ENCODE measurements at places on chromosomes 7 and 10. TPM values are rescaled to one million over a fixed set of nuclear protein-coding genes. Genes with fewer than 3 reads are reported as not detected.

DNA sequence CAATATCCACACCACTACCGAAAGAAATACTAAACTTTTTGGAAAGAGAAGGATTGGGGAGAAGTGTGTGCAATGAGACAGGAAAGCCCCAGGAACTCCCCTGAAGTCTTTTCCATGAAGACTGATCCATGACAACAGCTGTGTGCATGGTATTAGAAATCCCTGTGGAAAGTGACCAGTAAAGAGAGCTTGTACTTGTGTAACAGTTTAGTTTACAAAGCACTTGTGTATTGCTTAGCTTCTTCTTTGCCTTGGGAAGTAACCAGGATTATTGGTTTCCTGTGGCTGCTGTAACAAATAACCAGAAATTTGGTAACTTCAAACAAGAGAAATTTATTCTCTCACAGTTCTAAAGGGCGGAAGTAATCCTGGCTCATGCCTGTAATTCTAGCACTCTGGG is 18.8 kb downstream of the TFAM start:
- H3K27me3 ChIP-seq: no peaks in the 10 kb centered on the region
- H3K27ac ChIP-seq: no peak overlapping the region
- H3K36me3 ChIP-seq: no peaks in the 10 kb centered on the region
- no peak overlapping the region for H3K4me3 ChIP-seq
- H3K4me1 ChIP-seq: no peaks in the 10 kb centered on the region

GRCh38 chr7:154474903-154475520 is 422.8 kb downstream of the DPP6 start:
- no peaks in the 10 kb centered on the region for H3K27me3 ChIP-seq
- no peaks in the 10 kb centered on the region for H3K36me3 ChIP-seq
- DNase-seq: no peak
- H3K27ac ChIP-seq: no peak overlapping the region

- no peaks in the 10 kb centered on the region for H3K27me3 ChIP-seq
- H3K27ac ChIP-seq: no peak overlapping the region
- no peaks in the 10 kb centered on the region for H3K36me3 ChIP-seq
These were observed 23.0 kb downstream of the SMKR1 start for GRCh38 chr7:129525225-129525862.

GRCh38 chr10:122127943-122128342 is 139.0 kb downstream of the TACC2 start:
- no peaks in the 10 kb centered on the region for H3K27me3 ChIP-seq
- DNase-seq: no peak
- no peak overlapping the region for H3K4me3 ChIP-seq
- H3K4me1 ChIP-seq: peaks cover 38% of the 10 kb centered on the region

DNA sequence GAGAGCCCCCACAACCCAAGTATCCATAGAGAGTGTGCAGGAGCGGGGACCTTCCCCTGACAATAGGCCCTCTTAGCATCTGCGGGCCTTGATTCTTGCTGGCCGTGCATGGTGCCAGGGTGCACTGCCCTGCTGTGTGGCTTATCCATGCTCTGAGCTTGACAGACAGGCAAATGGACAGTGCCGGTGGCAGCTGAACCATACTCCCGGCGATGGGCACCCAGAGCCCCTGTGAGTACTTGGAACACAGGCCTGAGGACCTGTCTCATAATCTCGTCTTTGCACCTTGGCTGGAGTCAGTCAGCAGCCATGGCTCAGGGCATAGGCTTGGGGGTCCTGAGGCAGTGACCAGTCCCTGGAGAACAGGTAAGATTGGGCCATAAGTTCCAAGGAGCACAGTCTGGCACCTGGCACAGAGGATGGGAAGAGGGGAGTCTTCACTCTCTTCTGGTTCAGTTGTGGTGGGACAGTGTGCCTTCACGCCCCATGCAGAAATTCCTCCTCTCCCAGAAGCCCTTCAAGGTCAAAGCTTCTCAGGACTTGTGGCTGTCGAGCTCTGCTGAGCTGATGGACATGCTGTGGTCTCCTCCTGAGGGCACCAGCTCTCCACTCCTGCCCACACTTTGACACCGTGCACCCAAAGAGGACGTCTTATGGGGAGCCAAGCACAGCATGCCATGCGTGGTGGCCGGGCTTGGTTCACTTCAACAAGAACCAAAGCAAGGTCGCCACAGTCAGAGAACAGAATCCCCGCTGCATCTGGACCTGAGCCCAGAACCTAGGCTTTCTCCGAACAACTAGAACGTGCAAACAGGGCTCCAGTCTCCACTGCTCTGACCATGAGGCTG is 59.4 kb upstream of the CAMK2B start:
- no peaks in the 10 kb centered on the region for H3K4me1 ChIP-seq
- H3K27me3 ChIP-seq: no peaks in the 10 kb centered on the region

DNA sequence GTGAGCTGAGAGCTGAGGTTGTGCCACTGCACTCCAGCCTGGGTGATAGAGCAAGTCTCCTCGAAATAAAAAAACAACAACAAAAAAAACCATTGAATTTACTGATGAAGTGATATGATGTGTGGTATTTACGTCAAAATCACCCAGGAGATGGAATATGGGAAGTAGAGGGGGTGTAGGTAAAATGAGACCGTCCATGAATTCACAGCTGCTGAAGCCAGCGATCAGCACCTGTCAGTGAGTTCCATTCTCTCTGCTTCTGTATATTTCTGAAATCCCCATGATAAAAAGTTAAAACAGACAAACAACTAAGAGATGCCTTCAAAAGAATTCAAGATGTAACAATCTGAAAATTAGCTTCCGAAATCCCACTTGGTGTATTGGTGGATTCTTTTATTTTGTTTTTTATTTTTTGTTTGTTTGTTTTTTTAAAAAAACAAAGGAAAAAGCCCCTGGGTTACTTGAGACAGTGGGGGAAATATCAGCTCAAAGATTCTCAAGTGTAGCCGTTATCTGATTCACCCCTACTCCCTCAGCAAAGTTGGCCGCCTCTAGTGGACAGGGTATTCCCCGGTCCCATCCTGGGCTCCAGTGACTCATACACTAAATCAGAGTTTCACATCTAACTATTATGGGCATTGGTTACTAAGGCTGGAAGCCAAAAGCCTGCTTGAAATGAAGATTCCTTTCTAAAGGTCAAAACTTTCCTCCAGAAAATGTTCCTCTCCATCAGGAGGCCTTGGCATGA is 76.4 kb downstream of the MAP3K8 start:
- no peak overlapping the region for H3K27ac ChIP-seq
- H3K4me3 ChIP-seq: no peak overlapping the region
- H3K4me1 ChIP-seq: no peaks in the 10 kb centered on the region
- no peaks in the 10 kb centered on the region for H3K27me3 ChIP-seq
- DNase-seq: no peak
- no peaks in the 10 kb centered on the region for H3K36me3 ChIP-seq

DNA sequence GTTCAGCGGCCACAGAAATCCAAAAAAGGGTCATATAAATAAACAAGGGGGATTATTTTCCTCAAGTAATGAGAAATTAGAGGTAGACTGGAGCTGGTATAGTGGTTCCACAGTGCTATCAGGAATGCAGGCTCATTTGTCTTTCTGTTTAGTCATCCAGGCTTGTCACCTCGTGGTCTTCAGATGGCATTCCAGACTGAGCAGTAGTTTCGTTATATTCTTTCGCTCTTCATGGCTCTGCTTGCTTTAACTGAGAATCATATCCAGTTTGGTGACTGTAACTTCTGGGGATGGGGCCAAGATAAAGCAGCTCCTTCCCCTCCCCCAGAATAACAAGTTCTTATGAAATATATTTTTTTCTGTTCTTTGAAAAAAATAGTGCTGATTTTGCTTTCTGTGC is 9.5 kb downstream of the ANKIB1 start:
- H3K27me3 ChIP-seq: no peaks in the 10 kb centered on the region
- peaks cover 7% of the 10 kb centered on the region for H3K36me3 ChIP-seq
- DNase-seq: no peak
- no peak overlapping the region for H3K4me3 ChIP-seq

DNA sequence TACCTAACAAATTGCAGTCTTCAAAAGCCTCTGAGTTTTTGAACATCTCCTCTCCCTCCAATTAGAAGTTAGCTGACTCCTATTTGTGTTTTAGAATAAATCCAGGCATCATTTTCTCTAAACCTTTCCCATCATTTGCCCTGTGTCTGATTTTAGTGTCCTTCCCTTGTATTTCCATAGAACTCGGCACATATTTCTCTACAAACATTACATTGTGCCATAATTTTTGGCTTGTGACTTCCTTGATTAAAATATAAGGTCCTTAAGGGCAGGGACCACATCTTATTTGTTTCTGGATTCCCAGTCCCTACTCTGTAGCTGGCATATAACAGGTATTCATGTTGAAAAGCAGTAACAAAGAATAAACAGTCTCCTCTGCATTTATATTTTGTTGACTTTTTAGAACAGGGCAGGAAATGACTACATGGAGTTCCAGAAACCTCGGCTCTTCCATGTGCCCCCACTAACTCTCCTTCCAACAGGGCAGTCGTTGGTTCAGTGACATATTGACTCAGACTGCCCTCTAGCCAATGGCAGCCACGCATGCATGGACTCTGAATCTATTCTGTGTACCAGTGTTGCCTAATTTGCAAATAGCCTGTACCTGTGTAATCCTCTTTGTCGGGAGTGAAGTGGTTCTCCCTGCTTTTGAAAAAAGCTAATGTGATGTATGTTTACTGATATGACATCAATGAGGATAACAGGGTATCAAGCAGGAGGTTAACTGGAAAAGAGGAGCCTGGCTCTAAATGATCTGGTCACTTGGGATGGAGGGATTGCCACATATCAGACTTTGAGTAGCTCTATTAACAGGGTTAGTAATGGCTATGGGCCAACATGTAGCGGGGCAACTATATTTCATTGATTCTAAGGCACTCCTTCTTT is 19.8 kb upstream of the CPN1 start:
- no peaks in the 10 kb centered on the region for H3K4me1 ChIP-seq
- DNase-seq: no peak
- H3K36me3 ChIP-seq: no peaks in the 10 kb centered on the region
- H3K4me3 ChIP-seq: no peak overlapping the region
- no peak overlapping the region for H3K27ac ChIP-seq
- H3K27me3 ChIP-seq: no peaks in the 10 kb centered on the region

GRCh38 chr7:135190703-135191102 is 20.2 kb upstream of the CYREN start:
- no peaks in the 10 kb centered on the region for H3K4me1 ChIP-seq
- H3K36me3 ChIP-seq: no peaks in the 10 kb centered on the region
- no peak overlapping the region for H3K27ac ChIP-seq

ACBD7 gene
- total RNA-seq: 3.3 TPM

DNA sequence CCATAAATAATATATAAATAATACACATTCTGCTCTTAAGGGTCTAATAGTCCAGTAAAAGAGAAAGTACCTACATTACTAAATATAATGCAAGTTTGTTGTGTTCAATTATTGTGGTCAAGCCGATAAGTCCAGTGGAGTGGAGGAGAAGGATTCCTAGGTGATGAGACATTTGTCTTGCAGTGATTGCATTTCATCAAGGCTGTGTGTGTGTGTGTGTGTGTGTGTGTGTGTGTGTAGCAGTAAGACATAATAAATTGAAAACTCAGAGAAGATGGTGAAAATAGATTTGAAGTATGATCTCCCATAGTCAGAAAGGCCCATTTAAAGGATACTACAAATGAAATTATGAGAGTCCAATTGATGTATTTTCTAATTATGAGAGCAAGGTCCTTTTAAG is 192.5 kb upstream of the SEMA3C start:
- no peaks in the 10 kb centered on the region for H3K27me3 ChIP-seq
- peak; percentile 13 for DNase-seq
- no peaks in the 10 kb centered on the region for H3K36me3 ChIP-seq

DNA sequence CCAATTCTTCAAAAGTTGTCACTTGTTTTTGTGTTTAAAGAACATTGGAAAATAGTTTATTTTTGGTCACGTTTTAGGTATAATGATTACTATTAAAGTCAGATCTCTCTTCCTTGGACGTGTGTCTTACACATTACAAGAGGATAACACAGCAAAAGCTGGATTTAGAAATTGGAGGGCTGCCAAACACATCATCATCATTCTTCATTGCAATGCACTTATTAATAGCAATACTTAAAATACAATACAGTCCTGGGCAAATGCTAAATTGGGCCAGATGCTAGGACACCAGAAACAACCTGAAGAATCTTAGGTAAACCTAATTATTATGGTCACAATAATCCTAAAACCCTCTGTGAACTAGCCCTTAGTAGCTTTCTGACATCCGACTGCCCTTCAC is 303.6 kb downstream of the DGKB start:
- H3K36me3 ChIP-seq: no peaks in the 10 kb centered on the region
- no peaks in the 10 kb centered on the region for H3K4me1 ChIP-seq
- no peak for DNase-seq
- H3K4me3 ChIP-seq: no peak overlapping the region

VIM gene
- total RNA-seq: 7.2 TPM

- H3K27me3 ChIP-seq: no peaks in the 10 kb centered on the region
- DNase-seq: no peak
- no peak overlapping the region for H3K27ac ChIP-seq
- H3K4me1 ChIP-seq: no peaks in the 10 kb centered on the region
These were observed 716.2 kb upstream of the PHF14 start for GRCh38 chr7:10257438-10257837.

VIPR2 gene
- total RNA-seq: 0.10 TPM

DNA sequence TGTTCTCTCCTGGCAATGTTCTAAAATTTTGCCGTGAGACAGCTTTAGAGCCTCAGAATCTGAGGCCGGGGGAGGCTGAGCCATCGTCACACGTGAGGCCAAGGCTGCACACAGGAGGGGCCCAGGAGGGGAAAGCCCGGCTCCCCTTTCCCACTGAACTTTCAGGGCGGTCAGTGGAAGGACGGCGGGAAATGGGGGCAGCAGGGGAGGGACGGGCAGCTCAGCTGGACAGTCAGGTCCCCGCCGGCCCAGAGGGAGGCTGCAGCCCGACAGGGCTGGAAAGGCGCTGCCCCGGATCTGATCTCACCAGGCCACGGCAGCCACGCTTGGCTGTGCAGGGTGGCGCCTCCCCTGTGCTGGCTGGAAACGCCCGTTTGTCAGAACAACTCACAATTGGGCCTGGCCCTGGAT is 43.3 kb upstream of the ADGRA1 start:
- DNase-seq: no peak
- H3K36me3 ChIP-seq: no peaks in the 10 kb centered on the region
- H3K27ac ChIP-seq: no peak overlapping the region

DNA sequence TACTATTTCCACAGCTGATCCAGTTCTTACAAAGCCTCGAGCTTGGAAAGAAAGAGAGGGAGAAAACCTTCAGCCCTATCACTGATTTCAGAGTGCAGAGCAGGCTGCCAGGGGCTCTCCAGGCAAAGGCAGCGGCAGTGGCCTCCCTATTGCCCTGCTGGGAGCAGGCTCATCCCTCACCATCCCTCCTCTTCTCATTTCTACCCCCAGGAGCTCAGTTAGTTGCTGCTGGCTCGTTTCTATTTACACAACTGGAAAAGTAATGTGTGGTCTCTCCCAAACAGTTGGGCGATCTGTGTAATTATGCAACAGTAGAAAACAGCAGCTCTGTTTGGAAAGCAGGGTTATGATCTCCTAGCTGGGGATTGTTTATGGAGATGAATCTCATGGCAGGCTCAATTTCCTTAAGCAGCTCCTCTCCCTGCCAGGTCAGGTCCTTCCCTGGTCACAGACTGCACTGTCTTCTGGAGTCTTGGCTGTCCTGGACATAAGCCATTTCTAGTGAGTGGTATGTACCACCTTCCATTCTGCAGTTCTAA is 28.7 kb upstream of the TNS3 start:
- H3K36me3 ChIP-seq: no peaks in the 10 kb centered on the region
- no peak overlapping the region for H3K27ac ChIP-seq
- H3K4me3 ChIP-seq: no peak overlapping the region

Measured in HCT116 (cell line).